A172 (cell line): ENCODE measurements at places on chromosomes 5 and 9. TPM values are rescaled to one million over a fixed set of nuclear protein-coding genes. Genes with fewer than 3 reads are reported as not detected.

Gene SNX24
- 26.2 and 34.3 TPM in 2 replicates for total RNA-seq

DNA sequence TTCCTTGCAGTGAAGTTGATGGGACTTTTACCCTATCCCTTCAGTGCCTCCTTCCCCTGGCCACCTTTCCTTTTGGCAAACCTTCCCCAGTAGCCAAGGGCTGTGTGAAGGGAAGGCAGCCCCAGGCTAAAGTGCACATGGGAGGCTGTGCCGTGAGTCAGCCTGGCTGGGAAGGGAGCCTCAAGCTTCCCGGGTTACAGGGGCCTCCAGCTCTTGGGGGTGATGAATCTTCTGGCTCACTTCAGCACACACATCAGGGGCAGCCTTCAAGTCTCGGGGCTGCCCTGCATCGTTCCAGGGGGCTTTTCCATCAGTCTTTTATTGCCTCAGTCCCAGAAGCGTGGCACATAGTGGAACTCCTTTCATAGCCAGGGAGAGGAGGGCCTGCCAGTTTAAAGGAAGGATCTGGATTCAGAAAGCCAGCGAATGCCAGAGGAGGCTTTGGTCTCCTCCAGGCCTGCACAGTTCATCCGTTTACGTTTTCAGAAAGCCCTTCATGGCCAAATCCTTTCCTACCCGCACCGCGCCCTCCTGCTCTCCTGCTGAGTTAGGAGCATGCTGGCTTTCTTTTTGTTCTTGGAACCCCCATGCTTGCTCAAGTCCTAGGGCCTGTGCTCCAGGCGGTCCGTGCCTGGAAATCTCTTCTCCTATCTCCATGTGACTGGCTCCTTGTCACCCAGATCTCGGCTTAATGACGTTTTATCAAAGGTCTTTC lies 134.8 kb upstream of the KLF4 start:
- no peak for DNase-seq

DNA sequence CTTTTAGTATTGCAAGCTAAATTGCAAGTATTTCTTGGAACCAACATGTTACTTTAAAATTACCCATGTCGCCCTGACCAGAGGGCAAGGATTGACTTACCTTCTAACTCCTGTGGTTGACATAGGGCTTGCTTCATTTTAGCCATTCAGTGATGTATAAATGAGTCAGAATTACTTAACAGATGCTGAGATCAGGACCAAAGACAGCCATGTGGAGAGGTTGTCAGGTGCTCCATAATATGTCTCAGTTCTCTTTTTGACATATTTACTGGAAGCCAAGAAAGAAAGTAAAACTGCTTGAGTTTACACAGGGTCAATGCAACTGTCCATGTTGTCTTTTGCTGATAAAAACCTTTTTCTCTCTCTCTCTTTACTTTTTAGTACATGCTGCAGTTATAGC lies 33.2 kb downstream of the F2RL2 start:
- DNase-seq, result no peak

DNA sequence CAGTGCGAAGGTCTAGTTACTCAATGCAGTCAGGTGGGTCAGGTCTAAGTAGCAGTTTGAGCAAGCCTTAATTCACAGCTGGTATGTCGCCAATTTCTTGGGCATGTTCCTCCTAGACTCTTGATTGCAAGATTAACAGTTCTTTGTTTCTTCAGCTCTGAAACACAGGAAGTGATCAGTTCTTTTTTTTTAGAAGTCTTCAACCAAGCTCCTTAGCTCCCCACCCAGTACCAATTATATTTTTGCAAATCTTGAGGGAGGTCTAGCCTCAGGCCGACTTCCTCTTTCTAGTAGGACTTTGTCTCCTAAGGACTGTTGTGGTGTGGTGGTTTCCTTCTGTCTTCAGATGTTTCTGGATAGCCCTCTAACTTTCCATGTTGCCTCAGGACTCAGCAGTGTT lies 2054.2 kb downstream of the MAT2B start:
- DNase-seq, result no peak

- peak; percentile 89 for DNase-seq
Measured at GRCh38 chr5:141779503-141779973, 97.5 kb upstream of the ARAP3 start.

DNA sequence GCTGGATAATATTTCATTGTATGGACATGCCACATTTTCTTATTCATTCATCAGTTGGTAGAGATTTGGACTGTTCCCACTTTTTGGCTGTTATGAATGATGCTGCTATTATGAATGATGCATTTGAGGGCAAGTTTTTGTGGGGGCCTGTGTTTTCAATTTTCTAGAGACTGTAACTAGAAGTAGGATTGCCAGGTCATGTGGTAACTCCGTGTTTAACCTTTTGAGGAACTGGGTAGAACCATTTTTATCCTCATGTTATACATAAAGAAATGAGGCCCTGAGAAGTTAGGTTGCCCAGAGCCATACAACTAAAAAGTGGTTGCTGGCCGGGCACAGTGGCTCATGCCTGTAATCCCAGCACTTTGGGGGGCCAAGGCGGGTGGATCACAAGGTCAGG lies 22.4 kb upstream of the STRBP start:
- no peak for DNase-seq

DNA sequence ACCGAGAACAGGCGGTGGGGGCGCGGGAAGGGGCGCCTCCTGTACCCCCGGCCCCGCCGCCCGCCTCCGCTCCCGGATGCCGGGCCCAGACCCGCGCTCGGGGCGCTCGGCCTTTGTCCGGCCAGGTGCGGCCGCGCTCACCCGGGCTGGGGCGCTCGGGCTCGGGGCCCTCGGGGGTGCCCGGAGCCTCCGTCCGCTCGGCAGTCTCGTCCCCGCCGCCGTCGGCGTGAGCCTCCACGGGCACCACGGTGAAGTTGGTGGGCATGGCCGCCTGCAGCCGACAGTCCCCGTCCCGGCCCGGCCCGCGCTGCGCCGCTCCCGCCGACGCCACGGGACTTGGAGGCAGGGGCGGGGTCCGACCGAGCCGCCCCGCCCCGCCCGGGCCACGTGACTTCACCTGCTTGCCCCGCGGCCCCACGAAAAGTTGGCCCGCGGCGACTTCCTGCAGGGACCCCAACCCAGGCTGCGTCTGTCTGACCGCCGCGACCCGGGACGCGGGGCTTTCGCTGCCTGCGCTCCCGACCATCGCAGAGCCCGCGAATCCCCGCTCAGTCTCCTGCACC lies at the start of gene SLC12A7:
Gene SLC12A7 (minus strand): TSS at position 337 of the 563 bp plus-strand sequence. CDS start 72 bp downstream, at position 265.
- DNase-seq, result no peak

Gene ERAP2
- 91.9 and 97.0 TPM in 2 replicates for total RNA-seq

GRCh38 chr5:144247131-144247530 lies 76.5 kb downstream of the KCTD16 start:
- no peak for DNase-seq

DNA sequence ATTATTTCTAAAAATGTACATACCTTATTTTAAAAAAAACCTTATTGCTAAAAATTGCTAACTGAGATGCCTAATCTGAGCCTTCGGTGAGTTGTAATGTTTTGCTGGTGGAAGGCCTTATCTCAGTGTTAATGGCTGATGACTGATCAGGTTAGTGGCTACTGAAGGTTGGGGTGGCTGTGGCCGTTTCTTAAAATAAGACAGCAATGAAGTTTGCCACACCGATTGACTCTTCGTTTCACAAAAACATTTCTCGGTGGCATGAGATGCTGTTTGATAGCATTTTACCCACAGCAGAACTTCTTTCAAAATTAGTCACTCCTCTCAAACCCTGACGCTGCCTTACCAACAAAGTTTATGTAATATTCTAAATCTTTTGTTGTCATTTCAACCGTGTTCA lies 14.7 kb downstream of the CENPK start:
- no peak for DNase-seq

DNA sequence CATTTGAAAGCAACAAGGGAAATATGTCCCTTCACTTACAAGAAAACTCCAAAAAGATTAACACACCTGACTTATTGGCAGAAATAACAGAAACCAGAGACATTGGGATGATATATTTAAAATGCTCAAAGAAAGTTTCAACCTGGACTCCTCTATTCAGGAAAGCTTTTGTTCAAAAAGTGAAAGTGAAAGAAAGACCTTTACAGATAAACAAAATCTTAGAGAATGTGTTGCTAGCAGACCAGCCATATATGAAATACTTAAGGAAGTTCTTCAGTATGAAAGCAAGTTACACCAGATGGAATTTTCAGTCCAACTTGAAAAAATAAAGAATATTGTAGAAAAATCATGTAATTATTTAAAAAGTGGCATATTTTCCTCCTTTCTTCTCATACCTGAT lies 1075.1 kb downstream of the NR2F1-AS1 start:
- DNase-seq, result peak; percentile 23

DNA sequence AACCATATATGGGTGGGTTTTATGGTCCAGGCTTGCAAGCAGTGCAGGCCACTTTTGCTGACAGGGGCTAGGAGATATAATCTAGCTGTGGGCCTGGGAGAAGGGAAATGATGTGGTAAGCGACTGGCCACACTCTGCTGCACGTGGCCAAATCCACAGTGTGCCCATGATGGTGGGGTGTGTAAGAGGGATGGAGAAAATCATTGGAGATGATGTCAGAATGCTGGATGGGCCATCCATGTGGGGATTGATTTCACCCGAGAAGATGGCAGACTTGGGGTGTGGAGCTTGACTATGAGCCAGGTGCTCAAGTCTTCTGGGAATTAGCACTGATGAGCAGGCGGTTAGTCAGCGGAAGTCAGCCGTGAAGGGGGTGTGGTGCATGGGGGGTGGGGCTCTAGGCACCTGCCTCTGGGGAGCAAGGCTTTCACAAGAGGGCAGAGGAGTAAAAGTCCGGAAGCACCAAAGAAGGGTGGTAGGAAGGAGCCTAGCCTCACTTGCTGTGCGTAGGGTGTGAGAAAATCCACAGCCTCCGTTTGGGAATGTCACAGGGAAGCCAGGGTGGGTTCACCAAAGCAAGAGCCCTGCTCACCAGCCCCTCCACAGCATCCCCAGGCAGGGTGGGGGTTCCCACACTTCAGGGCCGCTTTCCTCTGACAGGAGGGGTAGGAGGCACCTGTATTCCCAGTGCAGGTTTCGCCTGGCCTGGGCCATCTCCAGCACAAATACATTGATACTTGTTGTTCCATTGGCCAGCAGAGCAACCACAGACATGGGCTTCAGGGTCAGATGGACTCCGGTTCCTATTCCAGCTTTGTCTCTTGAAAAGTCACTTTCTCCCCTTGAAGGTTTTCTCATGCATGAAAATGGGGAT lies 44.5 kb upstream of the ANGPTL2 start:
- DNase-seq, result peak; percentile 97

GRCh38 chr9:136225366-136225747 lies 20.3 kb downstream of the QSOX2 start:
- DNase-seq, result no peak

Gene PCDHB5
- 45.5 and 52.8 TPM in 2 replicates for total RNA-seq

DNA sequence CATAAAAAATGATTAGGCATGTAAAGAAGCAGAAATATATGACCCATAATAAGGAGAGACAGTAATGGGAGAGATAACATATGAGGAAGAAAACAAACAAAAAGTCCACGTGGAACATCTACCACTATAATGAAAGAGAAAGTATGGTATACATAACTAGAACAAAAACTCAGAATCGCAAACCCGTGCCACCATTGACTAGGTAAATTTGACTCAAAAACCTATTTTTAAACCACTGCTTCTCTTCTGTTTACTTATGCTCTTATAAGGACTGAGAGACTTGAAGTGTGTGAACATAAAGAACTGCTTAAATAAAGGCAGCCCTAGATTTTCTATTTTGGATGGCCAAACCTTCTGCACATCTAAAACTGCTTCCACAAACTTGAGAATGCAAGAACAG lies 330.7 kb downstream of the CAAP1 start:
- DNase-seq, result no peak

DNA sequence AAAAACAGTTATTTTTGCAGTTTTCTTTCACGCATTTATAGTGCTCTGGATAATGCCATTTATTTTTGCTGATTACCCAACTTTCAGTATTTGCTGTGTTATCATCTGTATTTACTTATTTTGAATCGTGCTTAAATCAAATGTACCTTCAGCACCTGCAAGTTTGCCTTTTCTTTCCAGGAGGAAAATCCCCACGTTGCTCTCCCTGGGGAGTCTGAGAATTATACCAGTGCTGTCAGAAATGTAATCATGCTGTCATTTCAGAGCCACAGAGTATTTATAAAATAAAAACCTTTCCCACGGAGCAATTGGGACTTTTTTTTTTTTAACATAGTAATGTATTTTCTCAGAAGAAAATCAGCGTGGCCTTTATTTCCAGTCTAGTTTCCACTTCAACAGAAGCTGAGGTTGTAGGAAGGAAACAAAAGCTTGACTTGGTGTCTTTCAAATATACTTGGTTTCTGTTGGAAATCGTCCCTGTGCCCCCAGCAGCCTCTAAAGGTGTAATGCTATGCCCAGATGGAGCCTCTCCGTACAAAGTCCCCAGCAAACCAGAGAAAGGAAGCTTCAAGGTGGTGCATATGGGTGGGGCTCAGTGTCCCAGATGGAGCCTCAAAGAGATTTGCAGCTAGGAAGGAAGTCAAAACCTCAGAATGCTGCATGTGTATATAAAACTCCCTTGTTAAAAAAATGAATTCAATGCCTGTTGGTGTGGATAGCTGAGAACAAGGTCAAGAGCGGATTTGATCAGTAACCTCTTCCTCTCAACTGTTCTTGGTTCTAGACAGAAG lies 2.1 kb downstream of the GPR150 start:
- DNase-seq, result no peak

DNA sequence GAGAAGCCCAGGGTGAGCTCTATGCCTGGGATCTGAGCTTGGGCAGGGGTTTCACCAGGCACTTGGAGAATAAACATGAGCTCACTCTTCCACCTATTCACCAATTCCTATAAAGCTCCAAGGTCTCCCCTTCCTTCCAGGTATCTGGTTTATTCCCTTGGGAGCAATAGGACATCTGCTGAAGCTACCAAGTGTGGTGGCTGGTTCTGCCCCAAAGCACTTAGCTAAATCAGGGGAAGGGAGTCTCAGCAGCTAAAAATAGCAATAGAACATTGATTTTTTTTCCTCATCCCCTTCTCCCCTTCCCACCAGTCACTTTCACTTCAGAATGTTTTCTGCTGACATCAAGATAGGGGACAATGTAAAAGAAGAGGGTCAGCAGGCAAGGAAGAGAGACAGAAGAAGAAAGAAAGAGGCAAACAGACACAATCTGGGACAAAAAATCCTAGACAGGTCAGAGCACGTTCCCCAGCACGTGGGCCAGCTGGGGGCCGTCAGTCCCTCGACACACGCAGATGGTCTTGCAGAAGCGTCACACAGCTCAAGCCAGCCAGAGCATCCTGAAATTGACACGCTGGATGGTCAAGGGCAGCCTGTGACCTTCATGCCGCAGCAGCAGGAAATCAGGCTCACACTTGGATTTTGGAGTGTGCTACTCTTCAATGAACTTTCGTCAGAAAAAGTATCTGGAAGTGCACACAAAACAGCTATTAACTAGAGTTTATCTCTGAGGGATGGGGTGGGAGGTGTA lies 176.0 kb downstream of the ZNF608 start:
- no peak for DNase-seq

Gene SPINK7
- total RNA-seq, result not detected in 2 replicates

Gene CCDC183
- total RNA-seq, result 0.45 and 0.55 TPM in 2 replicates

- DNase-seq, result peak; percentile 100
Measured at GRCh38 chr5:95712347-95712958, 18.7 kb upstream of the RHOBTB3 start.

Gene SLC6A3
- total RNA-seq, result not detected in 2 replicates

Gene IL9
- total RNA-seq, result not detected in 2 replicates
